ENCODE measurements at places on chromosomes 3 and 15. TPM values are rescaled to one million over a fixed set of nuclear protein-coding genes. Genes with fewer than 3 reads are reported as not detected.

TGM5 gene
- total RNA-seq: 8.3 TPM

DNA sequence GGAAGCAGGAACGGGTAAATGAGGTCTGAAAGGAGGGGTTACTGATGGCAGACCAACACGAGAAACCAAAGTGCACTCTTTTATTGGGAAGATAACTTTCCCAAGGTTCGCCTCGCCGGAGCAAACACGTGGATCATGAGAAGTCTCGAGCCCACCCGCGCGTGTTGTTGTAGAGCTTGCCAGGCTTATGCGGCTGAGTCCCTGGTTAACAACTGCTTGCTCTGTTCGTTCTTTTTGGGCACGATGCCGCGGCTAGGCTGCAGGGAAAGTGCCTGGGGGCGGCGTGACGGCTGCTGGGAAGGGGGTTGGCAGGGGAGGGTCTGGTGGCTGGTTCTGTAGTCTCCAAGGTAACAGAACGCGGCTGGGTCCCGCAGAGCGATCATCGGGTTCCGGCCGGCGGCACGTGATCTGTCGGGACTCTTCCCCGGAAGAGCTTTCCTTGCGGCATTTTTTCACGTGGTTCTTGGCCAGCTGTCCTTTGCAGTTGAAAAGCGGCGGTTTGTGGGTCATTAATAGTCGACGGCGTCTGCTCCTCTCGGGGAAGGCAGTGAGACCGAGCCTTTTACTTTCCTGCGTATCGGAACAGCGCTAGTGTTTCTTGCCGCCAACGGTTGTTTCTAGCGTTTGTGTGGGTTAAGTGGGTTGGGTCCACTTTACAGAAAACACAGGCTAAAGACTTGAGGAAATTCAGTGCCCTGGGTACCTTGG, 1.5 kb downstream of the MGA start:
- DNase-seq: peak; percentile 89
- H3K4me3 ChIP-seq: peak overlapping the region; percentile 57
- H3K27ac ChIP-seq: peak overlapping the region; percentile 74
- peaks cover 24% of the 10 kb centered on the region for H3K4me1 ChIP-seq
- no peaks in the 10 kb centered on the region for H3K27me3 ChIP-seq

AADACL2 gene
- 0.49 TPM for total RNA-seq

DNA sequence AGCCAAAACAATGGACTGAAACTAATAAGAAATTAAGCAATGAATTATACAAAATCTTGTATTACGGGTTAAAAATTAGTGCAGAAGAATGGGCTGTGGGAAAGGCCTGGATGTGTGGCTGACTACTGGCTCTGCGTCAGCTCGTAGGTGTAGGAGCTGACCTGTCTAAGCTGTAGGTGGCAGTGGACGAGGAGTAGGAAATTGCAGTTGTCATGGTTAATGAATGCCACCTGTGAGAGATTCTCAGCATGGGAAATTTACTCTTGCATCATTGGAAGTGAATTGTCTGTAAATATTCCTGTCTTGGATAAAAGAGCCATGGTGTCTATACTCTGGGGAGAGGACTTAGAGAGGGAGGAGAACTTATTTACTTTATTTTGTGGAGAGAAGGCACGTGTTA, 23.4 kb downstream of the CHRNA7 start:
- no peaks in the 10 kb centered on the region for H3K36me3 ChIP-seq
- DNase-seq: no peak
- no peaks in the 10 kb centered on the region for H3K4me1 ChIP-seq
- no peak overlapping the region for H3K27ac ChIP-seq
- H3K27me3 ChIP-seq: no peaks in the 10 kb centered on the region
- H3K4me3 ChIP-seq: no peak overlapping the region

GRCh38 chr3:65604863-65605526, 433.7 kb downstream of the MAGI1 start:
- peaks cover 8% of the 10 kb centered on the region for H3K4me1 ChIP-seq
- H3K27me3 ChIP-seq: no peaks in the 10 kb centered on the region
- no peaks in the 10 kb centered on the region for H3K36me3 ChIP-seq
- DNase-seq: no peak
- H3K4me3 ChIP-seq: no peak overlapping the region

DNA sequence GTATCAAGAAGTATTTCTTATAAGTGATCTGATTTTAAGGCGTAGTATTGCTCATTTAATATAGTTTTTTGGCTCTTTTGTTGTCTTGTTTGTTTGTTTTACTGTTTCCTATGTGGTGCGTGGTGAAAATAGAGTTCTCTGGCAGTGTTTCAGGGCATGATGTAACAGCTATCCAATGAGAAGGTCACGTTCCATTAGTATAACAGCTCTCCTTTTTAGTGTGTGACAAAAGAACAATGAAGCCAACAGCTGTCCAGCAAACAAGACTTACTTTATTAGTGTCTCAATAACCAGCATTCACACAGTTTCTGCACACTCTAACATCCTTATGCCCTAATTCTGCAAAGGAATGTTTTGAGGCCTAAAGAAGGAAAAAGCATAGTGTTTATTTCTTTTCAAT, 127.9 kb downstream of the SLC25A26 start:
- H3K27me3 ChIP-seq: no peaks in the 10 kb centered on the region
- no peak overlapping the region for H3K4me3 ChIP-seq
- H3K4me1 ChIP-seq: no peaks in the 10 kb centered on the region
- no peak for DNase-seq
- no peak overlapping the region for H3K27ac ChIP-seq

Data from vagina (tissue), 2 donors.